NCI-H187 treated with DMSO at 0.1 percent for 48 hours (cell line): ENCODE measurements at places on chromosomes 6 and 20.

DNA sequence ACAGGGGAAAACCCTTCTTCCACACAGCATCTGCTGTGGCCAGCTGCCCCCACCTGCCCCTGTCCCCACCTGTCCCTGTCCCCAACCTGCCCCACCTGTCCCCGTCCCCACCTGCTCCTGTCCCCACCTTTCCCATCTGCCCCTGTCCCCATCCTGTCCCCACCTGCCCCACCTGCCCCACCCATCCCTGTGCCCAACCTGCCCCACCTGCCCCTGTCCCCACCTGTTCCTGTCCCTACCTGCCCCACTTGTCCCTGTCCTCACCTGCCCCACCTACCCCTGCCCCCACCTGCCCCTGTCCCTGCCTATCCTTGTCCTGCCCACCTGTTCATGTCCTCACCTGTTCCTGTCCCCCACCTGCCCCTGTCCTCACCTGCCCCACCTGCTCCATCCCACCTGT lies 6.4 kb upstream of the MYT1 start:
- DNase-seq = no peak

DNA sequence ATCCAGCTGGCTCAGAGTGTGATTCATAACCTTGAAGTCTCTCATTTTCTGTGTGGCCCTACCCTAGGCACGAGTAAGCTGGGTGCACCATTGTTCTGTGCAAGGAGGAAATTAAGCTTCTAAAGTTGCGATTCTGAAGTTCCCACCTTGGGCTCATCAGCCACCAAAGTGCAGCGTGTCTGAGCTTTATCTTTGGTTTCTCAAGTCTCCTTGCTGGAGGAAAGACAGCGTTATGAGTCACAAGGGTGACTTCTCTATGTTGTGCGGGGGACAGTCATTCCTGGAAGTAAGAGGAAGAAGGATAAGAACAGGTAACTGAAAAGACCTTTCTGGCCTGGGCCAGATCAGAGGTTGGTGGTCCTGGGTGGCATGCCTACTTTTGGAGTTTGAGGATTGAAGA lies 16.8 kb downstream of the MRAP2 start:
- no peak for DNase-seq

- DNase-seq = no peak
Measured at GRCh38 chr6:90765895-90766294, 179.0 kb upstream of the MAP3K7 start.

DNA sequence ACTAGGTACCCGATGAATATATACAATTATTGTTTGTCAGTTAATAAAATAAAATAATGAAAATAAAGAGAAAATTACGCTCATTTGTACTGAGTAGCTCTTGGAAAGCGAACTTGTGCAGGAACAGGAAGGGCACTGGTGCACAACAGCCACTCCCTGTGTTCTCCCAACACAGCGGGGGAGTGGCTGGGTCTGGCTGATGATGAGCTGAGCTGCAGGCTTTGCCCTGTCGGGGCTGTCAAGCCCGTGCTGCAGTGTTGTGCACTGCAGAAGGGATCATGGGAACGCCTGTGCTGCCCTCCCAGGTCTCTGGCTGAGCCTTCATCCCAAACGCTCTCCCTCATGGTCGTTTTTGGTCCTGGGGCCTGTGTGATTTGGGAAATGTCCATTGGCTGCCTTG lies 131.7 kb upstream of the MAP3K4 start:
- DNase-seq = no peak

- no peak for DNase-seq
Measured at GRCh38 chr20:37393863-37394542, 48.1 kb downstream of the SRC start.

- no peak for DNase-seq
Measured at GRCh38 chr6:139159016-139159415, 24.1 kb downstream of the HECA start.

DNA sequence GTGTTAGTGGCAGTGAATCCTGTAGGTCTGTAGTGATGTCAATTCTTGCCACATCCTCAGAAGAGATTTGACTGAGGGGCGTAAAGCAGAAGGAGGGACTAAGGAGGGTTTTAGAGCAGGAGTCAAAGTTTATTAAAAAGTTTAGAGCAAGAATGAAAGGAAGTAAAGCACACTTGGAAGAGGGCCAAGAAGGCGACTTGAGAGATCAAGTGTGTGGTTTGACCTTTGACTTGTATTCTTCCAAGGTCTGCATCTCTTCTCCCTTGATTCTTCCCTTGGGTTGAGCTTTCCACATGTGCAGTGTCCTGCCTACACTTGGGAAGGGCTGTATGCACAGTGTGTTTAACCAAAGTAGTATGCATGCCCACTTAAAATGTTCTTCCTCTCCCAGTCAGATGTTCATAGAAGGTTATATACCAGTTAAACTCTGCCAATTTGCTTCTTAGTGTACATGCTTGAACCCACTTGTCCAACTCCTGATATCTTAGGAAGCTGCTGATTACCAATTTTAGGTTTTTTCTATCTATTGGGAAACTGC lies 627.6 kb downstream of the MMUT start:
- no peak for DNase-seq

GRCh38 chr6:136639702-136640101 lies 89.5 kb upstream of the MAP7 start:
- DNase-seq = no peak

DNA sequence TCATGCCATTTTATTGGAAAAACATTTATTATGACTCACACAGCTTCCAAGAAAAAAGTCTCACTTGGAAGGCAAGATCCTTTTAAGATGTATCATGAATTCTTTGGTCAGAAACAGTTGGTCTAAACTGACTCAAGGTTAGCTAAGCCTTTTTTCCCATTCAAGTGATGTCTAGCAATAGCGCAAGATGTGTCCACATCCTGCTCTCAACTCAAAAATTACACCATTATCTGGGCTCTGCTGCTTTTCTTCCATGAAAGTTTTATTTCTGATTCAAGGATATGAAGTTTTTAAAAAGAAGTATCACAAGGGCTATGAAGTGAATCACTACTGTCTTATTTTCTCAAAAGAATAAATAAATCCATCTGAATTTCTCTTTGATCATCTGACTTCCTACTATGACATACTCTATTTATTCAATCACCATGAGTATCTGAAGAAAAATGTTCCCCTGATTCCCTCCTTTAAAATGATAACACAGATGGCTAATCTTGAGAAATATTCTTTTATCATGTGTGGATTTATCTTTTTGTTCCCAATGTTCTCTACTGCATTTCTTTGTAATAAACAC lies 139.2 kb downstream of the AHI1 start:
- no peak for DNase-seq

GRCh38 chr6:148611213-148611612 lies 135.6 kb upstream of the UST start:
- no peak for DNase-seq

- no peak for DNase-seq
Measured at GRCh38 chr6:156795825-156796224, 18.6 kb downstream of the ARID1B start.

- no peak for DNase-seq
Measured at GRCh38 chr6:74979065-74979766, 226.6 kb downstream of the COL12A1 start.

DNA sequence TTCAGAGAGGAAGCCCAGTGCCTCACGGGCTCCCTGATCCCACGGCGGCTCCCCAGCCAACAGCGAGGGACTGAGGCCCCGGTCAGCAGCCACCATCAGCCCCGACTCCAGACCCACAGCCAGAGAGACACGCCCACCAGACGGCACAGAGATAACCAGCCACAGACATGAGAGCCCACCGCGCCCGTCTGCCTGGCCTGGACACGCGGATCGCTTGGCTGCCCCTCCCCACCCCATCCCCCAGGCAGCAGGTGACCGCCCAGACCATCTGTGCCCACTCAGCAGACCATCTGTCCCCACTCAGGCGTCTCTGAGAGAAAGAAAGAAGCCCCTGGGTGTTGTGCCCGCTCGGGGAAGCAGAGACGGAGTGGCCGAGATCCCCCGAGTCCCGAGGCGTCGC lies 55.5 kb upstream of the CHRNA4 start:
- DNase-seq = no peak

DNA sequence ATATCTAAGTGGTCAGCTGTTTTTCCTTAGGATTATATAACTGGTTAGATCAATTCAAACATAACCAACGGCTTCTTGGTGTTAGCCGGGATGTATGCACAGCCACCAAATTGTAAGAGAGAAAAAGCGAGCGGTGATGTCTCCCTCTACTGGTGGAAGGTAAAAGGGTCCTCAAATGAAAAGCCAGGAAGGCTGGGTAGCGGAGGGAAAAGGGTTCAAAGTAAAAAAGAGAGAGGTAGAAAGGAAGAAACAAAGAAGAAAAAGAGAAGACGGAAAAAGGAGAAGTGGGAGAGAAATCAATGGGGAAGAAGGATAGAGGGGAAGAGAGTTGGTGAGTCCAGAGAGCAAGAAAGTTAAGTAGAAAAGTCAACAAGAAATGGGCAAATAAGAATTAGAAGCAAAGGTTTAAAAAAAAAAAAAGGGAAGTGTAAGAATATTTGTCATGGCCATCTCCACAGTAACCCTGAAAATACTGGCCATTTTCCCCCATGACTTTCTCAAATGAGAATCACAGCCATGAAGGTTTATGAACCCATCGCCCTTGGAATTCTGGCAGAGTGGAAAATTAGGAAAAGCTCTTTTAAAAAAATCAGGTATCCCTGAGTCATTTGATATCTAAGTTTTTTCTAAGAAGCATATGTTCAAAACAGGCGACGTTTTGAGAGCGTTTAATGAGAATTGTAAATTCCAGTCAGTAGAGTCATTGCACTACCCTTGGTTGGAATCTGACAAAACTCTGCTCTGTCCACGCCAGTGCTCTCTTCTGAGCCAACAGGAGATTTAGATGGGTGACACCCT lies 155.6 kb upstream of the SNX9 start:
- DNase-seq = peak; percentile 38

DNA sequence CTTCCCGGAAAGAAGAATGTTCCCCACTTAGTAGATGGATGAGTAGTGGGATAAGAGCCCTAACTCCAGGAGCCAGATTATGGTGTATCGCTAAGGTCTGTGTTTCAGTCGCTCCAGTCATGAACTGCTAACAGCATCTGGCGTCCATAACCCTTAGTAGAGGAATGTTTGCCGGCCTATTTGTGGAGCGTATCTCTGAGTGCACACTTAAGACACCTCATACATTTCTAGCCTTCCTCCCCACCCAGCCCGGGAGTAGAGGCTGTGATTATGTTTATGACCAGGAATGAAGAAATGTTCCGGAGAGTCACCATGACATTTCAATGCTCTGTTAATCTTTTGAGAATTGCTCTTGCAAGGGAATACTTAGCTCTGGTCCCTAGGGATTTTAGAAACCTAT lies 251.1 kb upstream of the SOX4 start:
- no peak for DNase-seq

DNA sequence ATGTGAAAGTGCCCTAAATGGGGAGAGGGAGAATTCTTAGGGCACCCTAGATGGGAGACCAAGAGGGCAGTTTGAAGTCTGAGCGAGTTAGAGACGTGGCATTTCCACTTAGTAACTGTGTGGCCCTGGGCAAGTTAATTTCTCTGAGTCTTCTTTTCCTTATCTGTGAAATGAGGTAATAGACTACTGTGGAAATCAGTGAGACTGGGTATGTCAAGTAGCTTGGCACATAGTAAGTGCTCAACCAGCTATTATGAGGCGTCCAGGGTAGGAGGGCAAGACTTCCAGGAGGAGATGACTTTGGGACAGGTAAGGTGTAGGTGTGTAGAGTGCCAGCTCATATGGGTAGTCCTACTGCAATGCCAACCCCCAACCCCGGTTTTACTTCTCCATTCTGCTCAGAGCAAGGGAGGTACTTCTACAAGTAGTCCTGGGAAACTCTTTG lies 770 bp downstream of the KIF3B start:
- DNase-seq = no peak

GRCh38 chr6:139060332-139060731 lies 31.8 kb downstream of the ABRACL start:
- DNase-seq = no peak

DNA sequence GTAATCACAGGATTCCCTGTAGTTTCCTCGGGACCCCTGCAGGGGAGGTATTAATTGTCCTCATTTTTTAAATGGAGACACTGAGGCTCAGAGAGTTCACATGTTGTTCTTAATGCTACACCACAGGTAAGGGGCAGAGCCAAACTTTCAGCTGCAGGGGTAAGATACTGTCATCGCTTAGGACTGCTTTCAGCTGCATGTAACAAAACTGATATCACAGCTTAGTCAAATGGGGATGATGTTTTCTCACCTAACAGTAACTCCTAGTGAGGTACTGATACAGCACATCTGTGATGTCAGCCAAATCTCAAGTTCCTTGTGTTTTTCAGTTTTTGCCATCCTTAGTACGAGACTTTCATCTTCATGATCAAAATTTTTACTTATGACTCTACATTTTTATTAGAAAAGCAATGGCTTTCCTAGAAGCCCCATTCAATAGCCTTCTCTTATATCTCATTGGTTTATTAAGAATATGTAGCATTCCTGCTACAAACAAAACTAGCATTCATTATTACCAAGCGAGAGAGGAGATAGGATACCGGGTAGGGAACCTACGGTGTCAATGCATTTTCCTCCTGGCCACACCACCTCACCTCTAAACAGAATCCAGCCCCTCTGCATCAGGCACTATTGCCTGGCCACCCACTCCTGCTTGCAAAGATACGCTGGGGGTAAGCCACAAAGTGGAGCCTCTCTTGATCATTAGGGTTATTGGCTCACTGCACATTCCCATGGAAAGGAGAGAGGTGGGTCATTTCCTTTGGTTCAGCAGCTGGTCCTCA lies 557.5 kb downstream of the CD83 start:
- DNase-seq = no peak

- no peak for DNase-seq
Measured at GRCh38 chr20:20677186-20677585, 35.3 kb downstream of the RALGAPA2 start.

DNA sequence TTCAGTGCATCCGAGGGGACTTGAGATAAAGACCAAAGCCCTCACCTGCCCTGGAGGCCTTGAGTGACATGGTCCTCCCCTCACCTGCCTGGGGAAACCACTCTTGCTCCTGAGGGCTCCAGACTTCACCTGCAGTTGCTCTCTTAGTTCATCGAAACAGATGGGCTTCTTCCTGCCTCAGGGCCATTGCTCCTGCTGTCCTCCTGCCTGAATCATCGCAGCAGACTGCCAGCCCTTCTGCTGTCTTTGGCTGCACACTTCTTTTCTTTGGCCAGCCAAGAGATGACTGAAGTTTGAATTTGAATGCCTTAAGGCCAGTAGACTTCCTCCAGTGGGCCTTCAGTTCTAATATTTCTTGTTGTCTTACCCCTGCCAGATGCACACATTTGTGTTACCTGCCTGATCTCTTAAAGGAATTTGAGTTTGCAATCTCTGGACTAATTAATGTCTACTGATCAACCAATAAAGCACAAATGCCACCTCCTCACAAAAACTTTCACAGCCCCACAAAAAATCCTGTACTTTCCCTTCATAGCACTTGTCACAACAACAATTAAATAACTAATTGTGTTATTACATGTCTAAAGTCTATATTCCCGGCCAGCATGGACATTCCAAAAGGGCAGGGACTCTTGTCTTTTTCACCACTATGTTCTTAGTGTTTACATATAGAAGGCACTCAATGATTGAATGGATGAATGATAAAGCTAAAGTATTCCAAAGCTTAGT lies 56.7 kb upstream of the SGK1 start:
- no peak for DNase-seq

GRCh38 chr20:10927936-10928840 lies 254.4 kb upstream of the JAG1 start:
- no peak for DNase-seq

- no peak for DNase-seq
Measured at GRCh38 chr6:111721753-111722154, 116.1 kb upstream of the TRAF3IP2 start.

- no peak for DNase-seq
Measured at GRCh38 chr6:34657307-34657978, 39.1 kb downstream of the ILRUN start.
